ENCODE measurements at places on chromosomes 2 and 18. TPM values are rescaled to one million over a fixed set of nuclear protein-coding genes. Genes with fewer than 3 reads are reported as not detected.

Gene UGT1A3
- polyA plus RNA-seq: not detected

Gene COBLL1
- 1.9 TPM for polyA plus RNA-seq

Gene GPBAR1
- 0.56 TPM for polyA plus RNA-seq

Gene ANXA4
- 13.2 TPM for polyA plus RNA-seq

Gene TCF23
- 0.06 TPM for polyA plus RNA-seq

Gene FSHR
- not detected for polyA plus RNA-seq

Gene PLA2R1
- 0.21 TPM for polyA plus RNA-seq

Gene GAREM1
- polyA plus RNA-seq: 2.3 TPM

Gene GULP1
- 10.0 TPM for polyA plus RNA-seq

Gene RTKN
- 6.6 TPM for polyA plus RNA-seq

Gene MRPS5
- polyA plus RNA-seq: 180 TPM

Gene AGXT
- not detected for polyA plus RNA-seq

Gene CERS6
- polyA plus RNA-seq: 6.9 TPM

Gene FTCDNL1
- polyA plus RNA-seq: 6.8 TPM

Gene RASGRP3
- 9.3 TPM for polyA plus RNA-seq

Gene GATA6
- 0.36 TPM for polyA plus RNA-seq

Gene NIFK
- 48.9 TPM for polyA plus RNA-seq

Gene BARD1
- 1.4 TPM for polyA plus RNA-seq

Gene SPC25
- 0.29 TPM for polyA plus RNA-seq
